GM12878 (cell line): ENCODE measurements at places on chromosomes 11 and 22. TPM values are rescaled to one million over a fixed set of nuclear protein-coding genes. Genes with fewer than 3 reads are reported as not detected.

The GSTT2 gene
- total RNA-seq, result not detected in 2 replicates

The SMIM35 gene
- total RNA-seq, result not detected in 2 replicates

The A4GALT gene
- total RNA-seq, result 2.6 TPM in 2 replicates

The KCTD21 gene
- total RNA-seq, result 4.5 and 4.6 TPM in 2 replicates

The ZFTA gene
- total RNA-seq, result 7.3 and 7.9 TPM in 2 replicates
